ENCODE measurements at places on chromosomes 3 and 15.

DNA sequence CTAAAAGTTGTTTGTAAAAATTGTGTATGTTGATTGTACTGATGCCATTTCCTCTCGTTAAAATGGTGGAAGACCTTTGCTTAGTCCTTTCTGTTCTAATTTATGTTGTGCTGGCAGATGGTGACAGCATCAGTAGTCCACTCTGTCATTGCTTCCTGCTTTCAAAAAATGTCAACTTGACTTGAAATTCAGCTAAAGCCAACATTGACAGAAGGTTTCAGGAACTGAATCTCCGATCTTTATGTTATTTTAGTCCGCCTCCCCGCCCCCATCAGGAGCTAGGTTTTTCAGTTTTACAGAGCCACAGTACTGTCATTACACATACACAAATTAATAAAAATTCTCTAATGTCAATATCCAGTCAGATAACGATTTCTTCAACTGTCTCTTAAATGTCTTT lies 1.5 kb downstream of the CEP63 start:
- peak overlapping the region; percentile 99 for H3K27ac ChIP-seq
- peak; percentile 22 for DNase-seq
- peaks cover 4% of the 10 kb centered on the region for H3K36me3 ChIP-seq
- peaks cover 43% of the 10 kb centered on the region for H3K4me1 ChIP-seq
- H3K4me3 ChIP-seq: peak overlapping the region; percentile 86

DNA sequence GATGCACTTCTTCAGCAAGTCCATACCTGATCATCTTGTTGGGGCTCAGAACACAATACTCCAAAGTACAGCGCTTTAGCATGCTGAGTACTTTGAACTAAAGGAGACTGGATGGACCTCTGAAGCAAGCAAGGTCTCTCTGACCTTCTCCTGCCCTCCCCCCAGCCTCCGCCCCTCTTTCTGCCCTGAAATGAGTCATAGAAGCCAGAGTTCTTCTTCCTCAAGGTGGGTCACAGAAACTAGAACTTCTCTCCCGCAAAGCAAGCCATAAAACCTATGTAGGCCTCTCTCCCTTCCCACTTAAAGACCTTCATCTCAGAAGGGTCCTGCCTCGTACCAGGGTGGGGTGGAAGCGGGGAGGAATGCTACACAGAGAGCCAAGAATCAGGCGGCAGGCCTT lies 230.5 kb upstream of the PROK2 start:
- H3K27ac ChIP-seq: no peak overlapping the region
- H3K36me3 ChIP-seq: no peaks in the 10 kb centered on the region
- no peak for DNase-seq

DNA sequence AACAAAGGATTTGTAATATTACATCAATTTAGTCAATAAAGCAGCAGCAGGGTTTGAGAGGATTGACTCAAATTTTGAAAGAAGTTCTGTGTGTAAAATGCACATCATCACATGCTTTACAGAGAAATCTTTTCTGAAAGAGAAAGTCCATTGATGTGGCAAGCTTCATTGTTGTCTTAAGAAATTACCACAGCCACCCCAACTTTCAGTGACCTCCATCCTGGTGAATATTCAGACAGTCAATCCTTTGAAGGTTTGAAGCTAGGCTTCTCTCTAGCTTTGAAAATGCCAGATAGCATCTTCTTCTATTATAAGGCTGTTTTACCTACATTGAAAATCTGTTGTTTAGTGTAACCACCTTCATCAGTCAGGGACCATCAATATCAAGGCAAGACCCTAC lies 51.8 kb upstream of the SETMAR start:
- DNase-seq: no peak
- no peak overlapping the region for H3K27ac ChIP-seq
- H3K4me3 ChIP-seq: no peak overlapping the region
- no peaks in the 10 kb centered on the region for H3K4me1 ChIP-seq
- H3K36me3 ChIP-seq: no peaks in the 10 kb centered on the region

DNA sequence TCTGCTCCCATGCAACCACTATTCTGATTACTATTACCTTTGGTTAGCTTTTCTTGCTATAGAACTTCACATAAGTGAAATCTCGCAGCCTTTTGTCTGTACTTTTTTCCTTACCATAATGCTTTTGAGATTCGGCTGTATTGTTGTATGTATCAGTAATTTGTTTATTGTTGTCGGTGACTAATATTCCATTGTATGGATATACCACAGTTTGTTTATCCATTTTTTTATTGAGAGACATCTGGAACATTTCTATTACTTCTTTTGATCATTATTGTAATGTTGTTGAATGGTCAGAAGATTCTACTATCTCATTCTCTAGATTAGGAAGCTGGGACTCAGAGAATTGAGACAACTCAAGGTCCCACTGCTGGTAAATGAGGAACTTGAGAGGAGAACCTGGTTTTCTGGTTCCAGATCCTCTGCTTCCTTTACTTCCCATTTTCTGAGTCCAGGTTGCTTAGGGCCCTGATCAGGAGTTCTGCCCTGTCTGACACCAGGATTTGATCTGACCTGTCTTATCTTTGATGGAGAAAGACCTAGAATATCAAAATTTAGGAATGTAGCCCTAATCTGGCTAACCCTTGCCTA lies 18.2 kb upstream of the SPTSSB start:
- H3K4me1 ChIP-seq: no peaks in the 10 kb centered on the region
- no peak overlapping the region for H3K4me3 ChIP-seq
- H3K27ac ChIP-seq: no peak overlapping the region
- no peaks in the 10 kb centered on the region for H3K36me3 ChIP-seq

Measured in osteoblast (primary cell).